ENCODE measurements at places on chromosomes 5 and 9.

- DNase-seq = no peak
Observed at GRCh38 chr5:114665551-114665950, 303.7 kb downstream of the KCNN2 start.

DNA sequence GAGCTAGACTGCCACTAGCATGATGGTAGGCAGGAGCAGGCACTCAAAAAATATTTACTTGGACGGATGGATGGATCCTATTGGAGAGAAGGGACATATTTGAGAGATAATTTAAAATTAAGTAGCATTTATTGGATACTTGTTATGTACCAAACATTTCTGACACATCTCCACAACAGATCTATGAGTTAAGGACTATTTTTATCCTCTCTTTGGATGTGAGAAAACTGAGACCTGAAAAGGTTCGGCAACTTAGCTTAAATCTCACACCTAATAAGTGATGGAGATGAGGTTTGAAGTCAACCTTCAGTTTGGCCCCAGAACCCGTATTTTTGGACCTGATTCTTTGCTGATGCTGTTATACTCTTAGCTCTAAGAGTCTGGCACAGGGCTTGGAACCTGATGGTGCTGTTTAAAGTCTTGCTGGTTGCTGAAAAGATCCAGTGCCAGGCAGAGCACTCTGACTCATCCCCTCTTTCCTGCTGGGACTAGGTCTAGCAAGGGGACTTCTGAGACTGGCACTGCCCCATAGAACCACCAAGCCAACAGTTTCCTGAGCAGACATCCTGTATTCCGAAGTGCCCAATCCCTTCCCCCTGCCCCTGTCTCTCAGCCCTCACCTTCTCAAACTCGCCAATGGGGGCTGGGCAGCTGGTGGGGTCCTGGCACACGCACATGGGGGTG, 15.6 kb downstream of the SPARC start:
- DNase-seq = no peak

DNA sequence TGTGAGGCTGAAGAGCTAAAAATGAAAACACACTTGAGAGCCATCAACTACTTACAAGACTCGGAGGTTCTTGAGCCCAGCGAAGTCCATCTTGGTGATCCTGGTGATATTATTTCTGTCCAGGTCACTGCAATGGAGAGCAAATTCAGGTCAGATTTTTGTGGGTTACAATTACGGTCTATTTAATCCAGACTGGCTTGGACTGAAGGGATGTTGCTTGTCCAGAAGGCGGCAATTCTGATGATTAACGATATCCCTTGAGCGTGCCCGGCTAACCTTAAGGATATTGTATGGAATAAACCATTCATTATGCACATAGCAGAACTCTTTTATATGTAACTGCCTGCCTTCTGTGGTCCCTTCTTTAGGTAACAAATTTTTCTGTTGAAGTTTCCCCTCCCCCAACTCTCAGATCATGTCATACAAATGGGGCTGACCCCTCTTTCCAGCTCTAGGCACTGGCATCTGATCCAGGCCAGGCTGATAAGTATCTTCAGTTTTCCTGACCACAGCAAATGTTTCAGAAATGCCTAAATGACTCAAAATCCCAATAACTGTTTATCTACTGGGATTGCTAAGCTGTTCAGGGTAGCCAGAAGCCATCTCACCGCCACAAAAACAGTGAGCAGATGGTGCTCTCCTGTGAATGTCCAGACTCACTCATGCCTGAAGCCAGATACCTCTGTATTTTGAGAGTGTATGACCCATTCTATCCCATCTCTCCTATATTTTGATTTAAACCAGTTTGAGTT, 49.4 kb downstream of the SLIT3 start:
- no peak for DNase-seq

GRCh38 chr5:60339691-60340201, 360.2 kb downstream of the DEPDC1B start:
- no peak for DNase-seq

GRCh38 chr5:24167806-24168205, 477.0 kb downstream of the CDH10 start:
- no peak for DNase-seq

DNA sequence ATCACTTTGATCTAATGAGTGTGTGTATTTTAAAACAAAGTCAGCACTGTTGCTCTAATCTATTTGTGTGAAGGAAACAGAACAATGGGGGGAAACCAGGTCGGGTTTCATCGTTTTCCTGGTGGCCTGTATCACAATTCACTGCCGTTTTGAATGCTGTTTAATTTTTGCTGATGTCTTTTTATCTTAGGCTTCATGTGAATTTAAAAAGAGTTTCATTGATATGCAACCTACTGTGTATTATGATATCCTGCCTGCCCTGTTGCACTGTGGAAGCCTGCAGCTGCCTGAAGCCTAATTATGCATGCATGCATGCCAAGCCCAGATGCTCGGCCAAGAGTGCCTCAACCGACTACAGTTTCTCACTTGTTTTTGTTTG, 307.5 kb downstream of the ZNF608 start:
- DNase-seq = no peak

- peak; percentile 58 for DNase-seq
Observed at GRCh38 chr5:78295035-78295961, 800 bp upstream of the AP3B1 start.

DNA sequence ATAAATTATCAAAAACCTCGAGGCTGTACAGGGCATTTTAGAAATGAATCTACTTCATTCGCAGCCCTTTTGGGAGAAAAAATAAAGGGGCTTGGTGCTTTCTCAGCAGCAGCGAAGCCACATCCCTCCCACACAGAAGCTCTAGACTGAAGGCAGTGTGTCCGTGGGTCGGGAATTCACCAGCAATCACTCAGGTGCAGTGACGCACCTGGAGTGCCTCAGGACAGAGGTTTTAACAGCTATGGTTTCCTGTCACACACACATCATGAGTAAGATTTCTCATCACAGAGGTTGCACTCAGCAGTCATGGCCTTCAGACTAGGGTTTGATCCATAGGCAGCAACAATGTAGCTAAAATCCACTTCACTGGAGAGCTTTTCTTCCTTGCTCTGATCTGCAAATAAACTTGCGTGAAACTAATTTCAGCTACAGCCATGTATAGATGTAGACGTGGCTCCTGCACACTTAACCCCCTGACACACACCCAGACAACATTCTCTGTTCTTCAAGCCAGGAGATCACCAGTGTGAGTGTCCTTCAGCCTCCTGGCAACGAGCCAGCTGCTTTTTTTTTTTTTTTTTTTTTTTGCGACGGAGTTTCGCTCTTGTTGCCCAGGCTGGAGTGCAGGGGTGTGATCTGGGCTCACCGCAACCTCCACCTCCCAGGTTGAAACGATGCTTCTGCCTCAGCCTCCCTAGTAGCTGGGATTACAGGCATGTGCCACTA, 34.8 kb downstream of the DYNC2I2 start:
- no peak for DNase-seq

GRCh38 chr5:83015676-83016075, 61.5 kb downstream of the TMEM167A start:
- no peak for DNase-seq

- DNase-seq = no peak
Observed at GRCh38 chr9:117424291-117424690, 9.4 kb upstream of the ASTN2 start.

DNA sequence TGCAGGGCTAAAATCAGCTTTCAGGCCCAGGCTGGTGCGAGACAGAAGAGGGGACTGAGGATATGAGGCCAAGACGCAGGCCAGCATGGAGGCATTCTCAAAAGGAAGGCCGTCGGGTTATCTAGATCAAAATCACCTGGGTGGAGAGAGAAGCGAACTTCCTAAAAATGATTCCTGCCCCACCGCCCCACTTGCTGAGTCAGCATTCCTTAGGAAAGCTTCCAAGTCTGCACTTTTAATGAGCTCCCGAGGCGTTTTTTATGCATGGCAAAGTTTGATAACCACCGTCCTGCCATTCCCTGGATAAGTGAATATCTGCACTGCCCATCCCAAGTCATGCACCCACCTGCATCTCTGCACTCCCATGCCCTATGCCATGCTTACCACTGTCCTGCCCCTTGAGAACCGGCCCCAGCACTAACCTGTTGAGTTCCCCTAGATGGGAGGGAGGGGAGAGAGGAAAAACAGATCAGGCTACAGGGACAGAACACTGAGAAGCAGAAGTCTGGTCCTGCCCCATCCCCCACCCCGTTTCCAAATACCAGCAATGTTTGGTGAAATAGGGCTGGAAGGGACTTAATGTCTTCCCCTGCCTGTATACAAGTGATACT, 1.6 kb upstream of the SPOCK1 start:
- no peak for DNase-seq

DNA sequence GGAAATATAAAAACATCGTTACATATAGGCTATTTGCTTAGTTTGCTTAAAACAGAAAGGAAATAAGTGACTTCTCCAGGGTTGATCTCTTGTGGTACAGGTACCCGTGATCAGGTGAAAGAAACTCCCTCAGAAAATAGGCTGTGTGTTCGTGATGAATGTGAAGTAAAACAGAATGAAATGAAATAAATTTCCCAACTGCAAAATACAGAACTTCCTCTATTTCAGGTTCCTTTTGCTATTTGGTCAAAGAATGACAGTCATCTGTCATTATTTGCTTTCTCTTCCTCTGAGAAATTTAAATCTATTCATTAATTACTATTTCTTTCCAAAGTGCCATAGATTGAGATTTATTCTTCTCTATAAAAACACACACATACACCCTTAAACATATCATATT, 408.1 kb downstream of the FAM170A start:
- no peak for DNase-seq

GRCh38 chr5:113336975-113337374, 97.8 kb downstream of the TSSK1B start:
- DNase-seq = no peak

GRCh38 chr5:73499187-73499586, 945 bp downstream of the BTF3 start:
- DNase-seq = no peak

GRCh38 chr9:126933334-126933980, 18.9 kb downstream of the RALGPS1 start:
- no peak for DNase-seq

GRCh38 chr9:10045598-10045997, 567.2 kb downstream of the PTPRD start:
- DNase-seq = no peak

- DNase-seq = no peak
Observed at GRCh38 chr5:151461312-151461711, 13.9 kb downstream of the SLC36A1 start.

DNA sequence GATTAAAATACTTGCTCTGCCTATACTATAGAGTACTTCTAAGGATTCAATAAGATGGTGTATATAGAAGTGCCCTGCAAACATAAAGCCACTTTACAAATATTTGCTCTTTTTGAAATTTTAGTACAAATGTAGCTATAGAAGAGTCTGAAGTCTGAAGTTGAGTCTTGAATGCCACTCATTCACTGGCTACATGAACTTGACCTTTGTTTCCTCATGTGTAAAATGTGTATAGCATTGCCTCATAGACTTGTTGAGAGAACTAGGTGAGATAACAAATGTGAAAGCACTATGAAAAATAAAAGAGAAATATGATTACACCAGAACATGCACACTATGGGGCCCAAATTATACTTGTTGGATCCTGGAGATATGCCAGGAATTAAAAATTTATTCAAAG, 244.7 kb downstream of the SEC61B start:
- DNase-seq = no peak

- no peak for DNase-seq
Observed at GRCh38 chr5:112290691-112291090, 128.4 kb downstream of the EPB41L4A start.

- no peak for DNase-seq
Observed at GRCh38 chr9:132863096-132863495, 15.0 kb downstream of the AK8 start.

- DNase-seq = no peak
Observed at GRCh38 chr5:44489759-44490158, 100.5 kb upstream of the FGF10 start.

GRCh38 chr5:110401881-110402280, 324.6 kb downstream of the TMEM232 start:
- no peak for DNase-seq

GRCh38 chr5:122310889-122311288, 1.1 kb upstream of the SNCAIP start:
- no peak for DNase-seq

DNA sequence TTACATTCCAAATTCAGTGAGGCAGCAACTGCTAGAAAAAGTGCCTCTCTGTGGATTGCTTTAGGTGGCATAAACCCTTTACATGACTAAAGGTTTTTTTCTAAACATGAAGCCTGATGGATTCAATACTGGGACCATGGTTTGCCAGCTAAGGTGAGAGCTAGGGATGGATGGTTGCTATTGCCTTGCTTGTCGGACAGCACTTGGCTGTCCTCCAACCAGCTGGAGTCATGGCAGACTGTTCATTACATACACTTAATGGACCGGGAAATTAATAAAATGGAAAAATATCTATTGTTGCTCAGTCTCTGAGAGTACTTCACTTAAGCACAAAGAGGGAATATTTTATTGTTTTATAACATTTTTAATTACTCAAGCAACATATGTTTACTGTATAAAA, 116.9 kb upstream of the TRPC7 start:
- DNase-seq = no peak

- no peak for DNase-seq
Observed at GRCh38 chr5:20469792-20470191, 481.8 kb upstream of the CDH18 start.

- no peak for DNase-seq
Observed at GRCh38 chr5:61817472-61818326, 485.6 kb downstream of the ZSWIM6 start.

GRCh38 chr5:24773261-24773660, 128.5 kb upstream of the CDH10 start:
- no peak for DNase-seq

DNA sequence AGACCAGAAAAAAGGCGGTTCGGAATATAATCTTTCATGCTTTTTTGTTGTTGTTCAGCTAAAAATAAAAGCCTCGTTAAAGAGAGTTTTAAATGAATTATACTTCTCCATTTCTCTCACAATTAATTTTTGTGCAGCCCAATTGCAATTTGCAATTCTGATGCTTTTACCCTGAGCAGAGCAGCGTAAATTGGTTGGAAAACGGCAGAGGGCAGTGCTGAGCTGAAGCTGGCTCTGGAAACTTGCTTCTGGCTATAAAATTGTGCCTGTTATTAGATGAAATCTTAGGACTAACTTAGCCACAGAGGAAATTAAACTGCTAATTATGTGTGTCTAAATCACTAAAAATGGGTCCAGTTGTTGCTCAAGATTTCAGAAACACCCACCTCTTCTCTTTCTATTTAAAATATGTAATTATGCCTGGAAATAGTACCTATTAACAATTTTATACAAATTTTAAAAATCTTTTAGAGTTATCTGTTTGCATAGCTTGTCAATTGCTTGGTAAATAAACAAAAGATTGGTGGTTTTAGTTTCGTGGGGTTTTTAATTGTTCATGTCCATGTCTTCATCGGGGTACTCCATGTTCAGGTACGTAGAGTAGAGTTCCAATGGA, 441.8 kb upstream of the TLE4 start:
- DNase-seq = no peak

GRCh38 chr5:53890490-53890889, 330.1 kb downstream of the NDUFS4 start:
- no peak for DNase-seq

DNA sequence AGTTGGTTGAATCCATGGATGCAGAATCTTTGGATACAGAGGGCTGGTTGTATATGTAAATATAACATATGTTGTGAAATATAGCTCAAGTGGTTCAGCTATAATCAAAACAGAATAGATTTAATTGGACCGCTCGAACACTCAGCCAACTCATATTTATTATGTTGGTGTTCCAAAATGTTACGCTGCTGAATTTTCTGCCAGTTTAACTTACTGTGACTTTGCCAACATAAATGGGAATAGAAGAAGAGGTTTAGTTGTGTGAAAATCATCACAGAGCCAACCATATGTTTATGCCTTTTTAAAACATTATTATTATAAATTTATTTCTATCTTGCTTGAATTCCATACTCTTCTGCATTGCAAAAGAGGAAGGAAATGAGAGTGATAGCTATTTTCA, 178.2 kb upstream of the FBXL7 start:
- no peak for DNase-seq
